Right renal cortex interstitium (tissue), 3 donors: ENCODE measurements at places on chromosomes 11 and 22. TPM values are rescaled to one million over a fixed set of nuclear protein-coding genes. Genes with fewer than 3 reads are reported as not detected.

ALDH3B2 gene
- 3.1 TPM for polyA plus RNA-seq

- no peak for DNase-seq
Measured at GRCh38 chr22:20146777-20147176, 4.1 kb downstream of the CCDC188 start.

- DNase-seq: no peak
Measured at GRCh38 chr22:25348391-25348790, 129.0 kb downstream of the CRYBB2 start.

GRCh38 chr22:32596471-32596870, 121.9 kb downstream of the FBXO7 start:
- DNase-seq: no peak

GRCh38 chr11:74849525-74850391, 99.1 kb downstream of the XRRA1 start:
- no peak for DNase-seq

RIC3 gene
- 22.0 TPM for polyA plus RNA-seq

FIBIN gene
- polyA plus RNA-seq: 19.2 TPM

SLC22A6 gene
- 34.7 TPM for polyA plus RNA-seq

GRCh38 chr22:44576311-44577260, 78.6 kb upstream of the RTL6 start:
- no peak for DNase-seq

- no peak for DNase-seq
Measured at GRCh38 chr22:46458525-46458924, 78.9 kb downstream of the CELSR1 start.

- no peak for DNase-seq
Measured at GRCh38 chr11:32893093-32893342, 407 bp downstream of the QSER1 start.

DNA sequence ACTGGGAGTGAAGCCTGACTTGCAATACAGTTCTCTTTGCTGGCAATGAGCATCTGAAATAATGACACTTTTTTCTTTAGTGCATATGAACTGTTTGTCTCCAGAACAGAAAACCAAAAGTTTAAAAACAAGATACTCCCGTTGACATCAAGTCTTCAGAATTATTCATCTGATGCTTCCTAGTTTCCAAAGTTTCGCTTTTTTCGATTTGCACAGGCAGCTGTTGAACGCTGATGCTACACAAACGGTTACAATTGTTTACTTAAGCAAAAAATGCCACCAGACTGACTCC, 612 bp upstream of the BIRC2 start:
- no peak for DNase-seq

GTSE1 gene
- polyA plus RNA-seq: 13.9 TPM

- DNase-seq: no peak
Measured at GRCh38 chr11:129960216-129961214, 42.1 kb downstream of the PRDM10 start.

DNA sequence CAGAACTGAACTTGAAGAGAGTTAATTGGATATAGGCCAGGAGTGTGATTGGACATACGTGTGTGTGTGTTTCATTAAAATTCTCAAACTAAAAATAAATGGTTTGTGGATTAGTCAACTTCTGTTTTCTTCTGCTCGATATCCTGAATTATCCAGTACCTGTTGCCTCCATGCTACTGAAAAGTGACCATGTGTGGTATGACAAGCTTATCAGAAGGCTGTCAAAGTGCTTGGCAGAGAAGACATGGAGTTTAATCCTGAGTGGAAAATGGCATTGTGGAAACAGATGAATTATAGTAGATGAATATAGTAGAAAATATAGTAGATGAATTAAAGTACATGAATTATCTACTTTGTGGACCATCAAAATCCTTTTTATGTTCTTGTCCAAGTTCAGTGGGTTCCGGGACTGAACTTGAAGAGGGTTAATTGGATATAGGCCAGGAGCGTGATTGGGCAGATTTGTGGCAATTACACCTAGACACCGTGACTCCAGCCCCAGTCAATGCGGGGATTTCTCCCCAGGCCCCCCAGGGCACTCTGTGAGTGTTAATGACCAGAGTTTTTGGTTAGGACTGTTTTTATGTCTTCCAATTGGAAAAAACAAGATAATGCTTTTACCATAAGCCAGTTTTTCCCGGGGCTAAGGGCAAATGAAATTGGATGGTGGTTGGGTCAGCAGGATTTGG, 30.1 kb downstream of the GRAMD1B start:
- DNase-seq: no peak

DNA sequence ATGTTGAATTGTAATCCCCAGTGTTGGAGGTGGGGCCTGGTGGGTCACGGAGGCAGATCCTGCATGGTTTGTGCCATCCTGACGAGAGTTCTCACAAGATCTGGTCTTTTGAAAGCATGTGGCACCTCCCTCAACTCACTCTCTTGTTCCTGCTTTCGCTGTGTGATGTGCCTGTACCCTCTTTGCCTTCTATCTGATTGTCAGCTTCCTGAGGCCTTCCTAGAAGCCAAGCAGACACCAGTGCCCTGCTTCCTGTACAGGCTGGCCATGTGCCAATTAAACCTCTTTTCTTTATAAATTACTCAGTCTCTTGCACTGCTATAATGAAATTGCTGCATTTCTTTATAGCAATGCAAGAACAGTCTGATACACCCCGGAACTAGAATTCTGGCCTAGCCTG, 13.1 kb downstream of the PTPN5 start:
- DNase-seq: no peak

UBQLN3 gene
- polyA plus RNA-seq: not detected

DNA sequence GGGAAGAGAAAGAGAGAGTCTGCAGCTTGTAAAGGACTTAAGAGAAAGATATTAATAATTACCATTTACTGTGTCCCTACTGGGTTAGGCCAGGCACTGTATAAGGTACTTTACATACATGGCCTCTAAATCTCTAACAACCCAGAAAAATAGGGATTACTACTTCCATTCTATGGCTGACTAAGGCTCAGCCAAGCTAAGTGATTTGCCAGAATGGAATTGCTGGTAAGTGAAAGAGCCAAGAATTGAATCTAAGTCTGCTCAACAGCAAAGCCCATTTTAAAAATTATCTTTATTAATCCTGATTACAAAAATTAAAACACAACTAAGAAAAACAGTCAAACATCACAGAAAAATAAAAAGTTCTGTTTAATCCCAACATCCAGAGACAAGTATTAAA, 21.4 kb downstream of the XRRA1 start:
- DNase-seq: no peak

DNA sequence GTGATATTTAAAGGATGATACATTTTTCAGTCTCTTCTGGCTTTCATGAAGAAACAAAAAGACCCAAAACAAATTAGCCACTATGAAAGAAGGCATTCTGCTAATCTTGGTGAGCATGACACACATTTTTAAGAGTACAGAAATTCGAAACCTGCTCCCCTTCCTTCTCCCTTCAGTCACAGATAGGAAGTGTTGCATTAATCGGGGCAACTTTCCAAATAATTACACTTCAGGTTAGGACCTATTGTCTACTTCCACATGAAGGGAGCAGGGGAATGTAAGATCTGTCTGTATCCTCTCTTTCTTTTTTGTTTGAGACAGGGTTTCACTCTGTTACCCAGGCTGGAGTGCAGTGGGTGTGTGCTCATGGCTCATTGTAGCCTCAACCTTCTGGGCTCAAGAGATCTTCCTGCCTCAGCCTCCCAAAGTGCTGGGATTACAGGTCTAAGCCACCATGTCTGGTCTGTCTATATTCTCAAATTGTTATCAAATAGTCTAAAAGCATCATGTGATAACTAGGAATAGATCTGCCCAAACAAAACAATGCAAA, 45.8 kb downstream of the NCAM1 start:
- no peak for DNase-seq

GRCh38 chr22:31561238-31561887, 65.0 kb downstream of the SFI1 start:
- no peak for DNase-seq

ADAMTS15 gene
- polyA plus RNA-seq: 55.7 TPM
